Uterine smooth muscle cell (primary cell): ENCODE measurements at places on chromosomes 11 and 22. TPM values are rescaled to one million over a fixed set of nuclear protein-coding genes. Genes with fewer than 3 reads are reported as not detected.

The CCDC87 gene
- 0.11 and 0.25 TPM in 2 replicates for total RNA-seq

The CDC45 gene
- total RNA-seq, result 11.2 and 44.8 TPM in 2 replicates

The FAM180B gene
- total RNA-seq, result 0.12 TPM in 1 of 2 replicates, not detected in the other

The GDPD4 gene
- not detected in 2 replicates for total RNA-seq

The KCNK4 gene
- not detected in 2 replicates for total RNA-seq

The PATE3 gene
- not detected in 2 replicates for total RNA-seq

The ETS1 gene
- total RNA-seq, result 51.9 and 98.3 TPM in 2 replicates

The TNNT3 gene
- not detected in 2 replicates for total RNA-seq

The SMC1B gene
- total RNA-seq, result under 0.01 TPM in 1 of 2 replicates, not detected in the other

The PNPLA5 gene
- under 0.01 TPM in 1 of 2 replicates, not detected in the other for total RNA-seq

The SNX32 gene
- 0.44 and 0.75 TPM in 2 replicates for total RNA-seq
